Stimulated activated CD4-positive, alpha-beta T cell treated with anti-CD3 and anti-CD28 coated beads, Interleukin-4, amount 100 ng/mL, for 4 hours (primary cell): ENCODE measurements at places on chromosomes 12 and 14.
A peak's percentile ranks its signal among the peaks of the same experiment; 100 is the strongest.

- DNase-seq, result no peak
Observed at GRCh38 chr12:28876196-28876798, 272.8 kb upstream of the FAR2 start.

DNA sequence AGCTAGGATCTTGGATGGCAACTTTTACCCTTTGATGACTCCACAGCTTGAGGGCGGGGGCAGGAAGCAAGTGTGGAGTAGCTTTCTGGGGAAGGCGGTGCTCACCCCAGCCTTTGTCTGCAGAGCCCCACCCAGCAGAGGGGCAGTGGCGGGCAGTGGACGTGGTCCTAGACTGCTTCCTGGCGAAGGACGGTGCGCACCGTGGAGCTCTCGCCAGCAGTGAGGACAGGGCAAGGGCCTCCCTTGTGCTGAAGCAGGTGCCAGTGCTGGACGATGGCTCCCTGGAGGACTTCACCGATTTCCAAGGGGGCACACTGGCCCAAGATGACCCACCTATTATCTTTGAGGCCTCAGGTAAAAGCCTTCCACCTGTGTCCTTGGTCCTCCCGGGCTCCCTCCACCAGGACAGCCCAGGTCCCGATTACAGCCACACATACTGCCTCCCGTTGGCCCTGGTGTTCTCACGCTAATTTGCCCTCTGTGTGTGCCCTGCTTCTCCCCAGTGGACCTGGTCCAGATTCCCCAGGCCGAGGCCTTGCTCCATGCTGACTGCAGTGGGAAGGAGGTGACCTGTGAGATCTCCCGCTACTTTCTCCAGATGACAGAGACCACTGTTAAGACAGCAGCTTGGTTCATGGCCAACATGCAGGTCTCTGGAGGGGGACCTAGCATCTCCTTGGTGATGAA, 1.2 kb downstream of the TAPBPL start:
- DNase-seq, result no peak

DNA sequence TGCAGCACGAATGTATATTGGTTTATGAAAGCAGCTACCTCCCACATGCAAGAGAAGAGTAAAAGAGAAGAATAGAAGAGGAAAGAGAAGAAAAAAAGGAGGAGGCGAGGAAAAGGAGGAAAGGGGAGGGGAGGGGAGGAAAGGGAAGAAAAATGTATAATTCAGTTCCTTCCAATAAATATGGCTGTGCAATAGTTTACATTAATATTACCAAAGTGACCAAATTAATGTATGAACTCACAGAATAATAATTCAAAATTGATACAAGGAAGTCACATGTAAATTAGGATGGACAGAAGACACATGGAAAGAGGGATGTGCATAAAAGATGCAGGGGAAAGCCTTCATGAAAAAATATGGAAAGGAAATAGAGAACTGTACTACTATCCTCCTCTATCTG, 172.5 kb downstream of the SLC38A4 start:
- no peak for DNase-seq

DNA sequence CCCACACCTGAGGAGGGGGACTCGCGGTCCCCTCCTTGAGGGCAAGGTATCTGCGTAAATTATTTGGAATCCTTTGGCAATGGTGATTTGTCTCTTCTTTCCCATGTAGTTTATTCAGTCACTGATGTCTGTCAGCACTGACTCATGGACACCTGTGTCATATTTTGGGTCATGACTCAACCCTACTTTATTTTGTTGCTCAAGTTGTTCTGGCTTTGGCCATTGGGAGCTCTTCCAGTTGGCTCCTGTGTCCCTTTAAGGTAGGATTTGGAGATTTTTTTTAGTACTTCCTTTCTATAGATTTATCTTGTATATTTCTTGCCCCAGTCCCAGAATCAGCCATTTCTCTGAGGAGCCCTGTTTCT, 47.4 kb upstream of the C14orf180 start:
- DNase-seq, result no peak

DNA sequence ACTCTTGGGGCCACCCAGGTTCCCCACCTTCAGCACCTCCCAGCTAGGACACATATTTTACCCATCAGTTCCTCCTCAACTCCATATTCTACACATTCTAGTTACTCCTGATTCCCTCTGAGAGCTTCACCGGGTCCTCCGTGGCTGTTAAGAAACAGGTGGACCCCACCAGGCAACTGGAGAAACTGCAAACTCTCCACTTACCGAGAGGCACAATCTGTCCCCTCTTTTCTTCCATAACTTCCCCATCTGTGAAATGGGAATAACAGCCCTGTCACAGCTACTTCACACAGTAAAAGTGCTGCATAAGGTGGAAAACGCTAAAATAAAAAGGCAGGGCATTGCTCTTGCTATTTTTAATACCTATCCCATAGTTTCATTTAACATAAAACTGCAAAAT, 1.5 kb downstream of the SLC7A8 start:
- no peak for DNase-seq

- no peak for DNase-seq
Observed at GRCh38 chr14:72433511-72433910, 460.4 kb downstream of the DPF3 start.

- DNase-seq, result peak; percentile 69
Observed at GRCh38 chr12:118377884-118378470, 1.6 kb downstream of the SUDS3 start.

DNA sequence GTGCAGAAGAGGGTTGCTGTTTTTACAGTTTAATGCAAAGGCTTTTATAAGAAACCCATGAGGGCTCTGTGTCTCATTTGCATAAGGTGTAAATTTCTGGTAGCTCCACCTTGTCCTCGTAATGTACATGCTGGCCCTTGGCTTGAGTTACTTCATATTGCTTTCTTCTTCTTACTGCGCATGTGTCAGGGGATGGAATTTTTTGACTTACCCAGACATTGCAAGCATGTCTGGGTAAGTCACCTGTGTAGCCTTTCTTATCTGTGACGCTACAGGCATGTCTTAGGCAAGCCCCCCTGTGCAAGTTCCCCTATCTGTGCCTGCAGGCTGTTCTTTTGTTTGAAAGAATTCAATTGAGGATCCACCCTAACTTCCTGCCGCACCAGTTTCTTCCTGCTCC, 274.2 kb downstream of the ETNK1 start:
- DNase-seq, result no peak

- no peak for DNase-seq
Observed at GRCh38 chr12:106431839-106432411, 74.4 kb downstream of the POLR3B start.

DNA sequence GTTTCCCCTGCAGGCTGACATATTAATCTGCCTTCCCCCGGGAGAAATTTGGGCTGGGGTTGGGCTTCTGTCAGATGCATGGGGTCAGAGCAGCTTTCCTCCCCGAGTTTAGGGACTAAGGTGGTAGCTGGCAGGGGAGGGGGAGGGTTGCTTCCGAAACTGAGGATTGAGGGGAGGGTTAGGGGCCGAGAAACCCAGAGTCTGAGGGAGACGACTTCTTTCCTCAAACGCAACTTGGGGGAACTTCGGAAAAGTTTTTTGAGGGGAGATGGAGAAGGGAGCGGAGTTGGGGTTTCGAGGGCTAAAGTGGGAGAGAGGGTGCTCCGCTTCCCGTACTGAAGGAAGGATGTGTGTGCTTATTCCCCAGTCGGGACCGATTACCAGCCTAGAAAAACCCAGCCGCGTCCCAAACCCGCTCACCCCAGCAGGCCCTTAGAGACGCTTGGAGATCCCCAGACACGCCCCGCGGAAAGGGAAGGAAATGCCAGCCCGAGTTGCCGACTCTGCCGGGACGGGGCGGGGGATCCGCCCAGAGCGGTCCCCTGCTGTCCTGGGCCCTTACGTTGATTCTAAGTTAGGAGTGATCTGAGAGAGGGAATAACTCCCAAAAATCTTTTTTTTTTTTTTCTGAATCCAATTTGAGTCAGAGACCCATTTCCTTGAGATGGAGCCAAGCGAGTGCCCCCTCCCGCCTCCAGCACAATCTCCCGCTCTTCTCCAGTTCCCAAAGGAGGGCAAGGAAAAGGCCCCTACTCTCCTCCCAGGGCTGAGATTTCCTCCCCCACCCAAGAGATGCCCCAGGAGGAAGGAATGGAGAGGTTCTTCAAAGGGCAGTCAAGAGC, 61.9 kb downstream of the SMUG1 start:
- no peak for DNase-seq

DNA sequence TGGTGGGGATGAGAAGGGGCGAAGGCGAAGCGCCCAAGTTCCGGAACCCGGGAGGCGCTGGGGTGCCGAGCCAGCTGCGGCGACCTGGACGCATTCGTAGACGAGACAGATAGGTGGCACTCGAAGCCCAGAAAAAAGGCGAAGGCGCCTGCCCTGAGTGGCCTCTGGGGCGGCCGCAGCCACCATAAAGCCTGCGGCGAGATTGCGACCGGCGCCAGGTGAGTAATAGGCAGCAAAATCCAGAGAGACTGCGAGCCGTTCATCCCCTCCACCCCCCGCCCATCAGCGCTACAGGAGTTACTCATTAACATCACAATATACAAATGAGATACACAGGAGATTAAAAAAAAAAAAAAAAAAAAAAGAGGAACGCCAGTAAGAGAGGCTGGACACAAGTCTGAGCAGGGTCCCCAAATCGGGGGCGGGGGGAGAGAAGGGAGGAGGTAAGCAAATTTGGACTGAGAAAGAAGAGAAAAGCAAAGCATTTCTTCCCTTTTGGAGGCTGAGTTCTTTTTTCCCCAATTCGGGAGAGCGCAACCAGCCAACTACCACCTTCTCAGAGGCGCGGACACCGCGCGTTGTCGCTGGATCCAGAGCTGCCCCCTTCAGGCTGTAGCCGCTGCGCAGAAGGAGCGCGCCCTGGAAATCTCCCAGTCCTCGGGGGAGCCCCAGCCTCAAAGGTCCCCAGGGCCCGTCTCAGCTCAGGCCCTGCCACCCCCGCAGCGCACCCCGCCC, 15.7 kb downstream of the TBX3 start:
- DNase-seq, result no peak

GRCh38 chr14:49623387-49623786, 2.8 kb downstream of the MGAT2 start:
- no peak for DNase-seq

GRCh38 chr12:101671157-101671791, 26.2 kb upstream of the CHPT1 start:
- peak; percentile 14 for DNase-seq

GRCh38 chr12:2844786-2845185, 10.0 kb upstream of the NRIP2 start:
- no peak for DNase-seq

- DNase-seq, result no peak
Observed at GRCh38 chr12:105986779-105987684, 151.7 kb downstream of the NUAK1 start.

DNA sequence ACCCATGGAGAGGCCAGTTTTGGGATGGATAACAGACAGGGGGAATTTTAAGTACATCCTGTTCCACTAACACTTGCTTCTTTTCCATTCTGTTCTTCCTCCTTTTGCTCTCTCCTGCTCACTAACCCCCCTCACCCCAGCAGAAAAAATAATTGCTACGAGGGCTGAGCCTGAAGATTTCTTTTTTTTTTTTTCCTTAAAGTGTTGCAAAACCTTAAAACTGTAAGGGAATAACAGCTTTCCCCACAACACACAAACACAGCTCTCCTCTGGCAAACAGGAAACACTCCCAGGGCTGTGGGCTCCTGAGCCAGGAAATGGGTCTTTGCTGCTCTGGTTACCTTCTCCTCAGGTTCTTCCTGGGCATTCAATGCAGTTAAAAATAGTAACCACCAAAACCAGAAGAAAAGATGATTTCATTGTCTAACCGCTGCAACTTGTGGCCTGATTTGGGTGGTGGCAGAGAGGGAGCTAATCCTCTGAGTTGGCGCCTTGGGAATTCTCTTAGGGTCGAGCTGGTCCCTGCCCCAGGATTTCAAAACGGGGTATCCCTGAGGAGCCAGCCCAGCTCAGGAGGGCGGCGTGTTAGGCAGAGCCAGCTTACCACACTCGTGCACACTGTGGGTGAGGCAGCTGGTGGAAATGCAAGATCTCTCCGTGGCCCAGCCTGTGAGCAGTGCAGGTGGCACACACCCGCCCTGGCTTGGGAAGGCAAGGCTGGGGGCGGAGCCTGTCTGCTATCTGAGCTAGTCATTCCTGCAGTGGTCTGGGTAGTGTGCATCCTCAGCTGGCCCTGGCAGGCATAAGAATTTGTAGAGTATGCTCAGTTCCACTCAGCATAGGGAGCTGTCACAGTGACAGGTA, 17.1 kb upstream of the EMP1 start:
- DNase-seq, result peak; percentile 58

- no peak for DNase-seq
Observed at GRCh38 chr14:76136476-76137110, 15.1 kb upstream of the GPATCH2L start.

DNA sequence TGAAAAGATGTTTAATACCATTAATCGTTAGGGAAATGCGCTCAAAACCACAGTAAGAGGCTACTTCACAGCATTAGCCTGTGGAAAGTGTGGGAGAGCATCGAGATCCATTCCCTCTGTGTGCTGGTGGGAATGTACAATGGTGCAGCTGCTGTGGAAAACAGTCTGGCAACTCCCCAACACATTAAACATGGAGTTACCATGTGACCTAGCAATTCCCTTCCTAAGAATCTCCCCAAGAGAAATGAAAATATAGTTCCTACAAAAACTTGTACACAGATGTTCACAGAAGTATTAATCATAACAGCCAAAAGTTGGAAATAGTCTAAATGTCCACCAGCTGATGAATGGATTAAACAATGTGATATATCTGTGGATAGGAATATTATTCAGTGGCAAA, 23.8 kb downstream of the MLXIP start:
- no peak for DNase-seq

DNA sequence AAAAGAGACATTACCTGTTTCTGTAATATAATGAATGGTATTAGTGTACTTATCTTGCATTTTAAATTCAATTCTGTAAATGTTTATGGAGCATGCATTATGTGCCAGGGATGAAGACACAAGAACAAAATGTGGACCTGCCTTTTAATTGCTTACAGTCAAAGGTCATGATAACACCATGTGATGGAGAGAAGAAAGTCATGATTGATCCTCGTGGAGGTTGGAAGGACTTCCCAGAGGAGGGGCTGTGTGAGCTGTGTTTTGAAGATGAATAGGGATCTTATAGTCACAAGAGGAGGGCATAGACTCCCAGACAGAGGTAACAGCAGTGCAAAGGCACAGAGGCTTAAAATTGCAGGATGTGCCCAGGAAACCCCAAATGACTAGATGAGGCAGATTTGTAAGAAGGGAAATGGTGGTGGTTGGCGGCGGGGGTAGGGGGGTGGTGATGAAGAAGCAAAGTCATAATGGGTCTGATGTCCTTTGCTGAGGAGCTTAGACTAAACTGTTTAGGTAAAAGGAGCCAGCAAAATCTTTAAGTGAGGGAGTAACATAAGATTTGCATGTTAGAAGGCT, 151.5 kb downstream of the PRKCH start:
- DNase-seq, result peak; percentile 54

- no peak for DNase-seq
Observed at GRCh38 chr12:50567926-50568325, 63.1 kb downstream of the DIP2B start.
